ENCODE measurements at places on chromosomes 2 and 18.

DNA sequence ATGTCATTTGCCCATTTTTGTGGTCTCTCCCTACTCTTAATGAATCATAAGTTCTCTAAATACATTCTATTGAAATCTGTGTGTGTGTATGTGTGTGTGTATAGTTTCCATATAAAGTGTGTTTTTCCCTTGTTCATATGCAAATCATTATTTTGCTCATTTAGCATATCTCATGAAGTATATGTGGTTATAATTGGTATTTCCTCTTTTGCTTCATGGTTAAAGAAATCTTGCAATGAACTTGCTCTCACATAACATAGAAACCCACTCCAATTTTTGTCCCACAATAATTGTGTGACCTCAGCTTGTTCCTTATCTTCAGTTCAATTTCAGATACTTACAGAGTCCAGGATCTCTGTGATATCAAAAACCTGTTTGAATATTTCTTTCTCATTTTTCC is 1.2 kb downstream of the CPO start:
- no peak for DNase-seq

- DNase-seq: no peak
These were observed 295.9 kb downstream of the SOX11 start for GRCh38 chr2:5988120-5988519.

GRCh38 chr18:58117786-58118403 is 73.9 kb downstream of the NEDD4L start:
- DNase-seq: no peak

DNA sequence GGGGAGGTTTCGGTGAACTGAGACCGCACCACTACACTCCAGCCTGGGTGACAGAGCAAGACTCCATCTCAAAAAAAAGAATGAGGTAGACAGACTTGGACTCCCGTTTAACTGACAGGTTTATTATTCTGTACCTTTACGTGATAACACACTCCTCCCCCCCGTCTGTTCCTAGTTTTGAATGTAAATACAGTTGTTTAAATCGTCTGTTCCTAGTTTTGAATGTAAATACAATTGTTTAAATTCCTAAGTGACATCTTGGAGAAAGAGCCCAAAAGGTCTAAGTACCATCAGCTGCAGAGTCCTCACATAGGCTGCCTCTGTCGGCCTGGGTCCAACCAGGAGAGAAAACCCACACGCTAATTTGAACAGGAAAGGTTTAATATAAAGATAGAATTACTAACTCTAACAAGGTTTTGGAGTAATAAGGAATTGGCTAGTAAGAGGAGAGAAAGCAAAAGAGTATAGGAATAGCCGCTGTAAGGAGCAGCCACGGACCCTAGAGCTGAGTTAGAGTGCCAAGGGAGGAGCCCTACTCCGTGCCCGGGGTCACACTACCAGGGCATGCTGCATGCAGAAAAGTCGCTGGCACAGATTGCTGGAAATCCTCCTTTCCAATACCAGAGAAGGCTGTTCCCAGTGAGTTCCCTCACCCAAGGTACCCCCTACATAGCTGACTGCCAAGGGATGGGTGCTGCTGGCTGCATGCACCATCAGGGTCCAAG is 83.5 kb upstream of the RANBP2 start:
- DNase-seq: no peak

GRCh38 chr2:8595811-8596600 is 85.8 kb upstream of the ID2 start:
- DNase-seq: no peak

Measured in stimulated activated CD8-positive, alpha-beta memory T cell treated with anti-CD3 and anti-CD28 coated beads, Interleukin-15, amount 100 ng/mL, for 24 hours (primary cell).